A549 treated with RU486 at 1 μM for 4 hours (cell line): ENCODE measurements at places on chromosomes 3 and 15. TPM values are rescaled to one million over a fixed set of nuclear protein-coding genes. Genes with fewer than 3 reads are reported as not detected.

The CLDN11 gene
- 0.09 to 0.30 TPM (median 0.12 TPM) in 4 of 5 replicates, not detected in the other for total RNA-seq

The SLC22A14 gene
- 0.11 TPM in 1 of 5 replicates, not detected in the others for total RNA-seq

The SLC7A14 gene
- not detected in 5 replicates for total RNA-seq

The CCDC33 gene
- 5.2 to 7.0 TPM (median 6.0 TPM) in 5 replicates for total RNA-seq

The SCG5 gene
- 2.0 to 3.1 TPM (median 2.5 TPM) in 5 replicates for total RNA-seq

The ZPLD1 gene
- total RNA-seq = 0.08 TPM in 1 of 5 replicates, not detected in the others

The P2RY1 gene
- total RNA-seq = 0.31 to 0.49 TPM (median 0.35 TPM) in 5 replicates

The ITIH1 gene
- not detected in 5 replicates for total RNA-seq

The PAQR9 gene
- 2.6 to 4.3 TPM (median 3.7 TPM) in 5 replicates for total RNA-seq

The CYP1A2 gene
- total RNA-seq = not detected in 5 replicates

The ACVR2B gene
- 1.8 to 3.2 TPM (median 3.0 TPM) in 5 replicates for total RNA-seq

The CCDC39 gene
- not detected in 5 replicates for total RNA-seq

The CASR gene
- total RNA-seq = not detected in 5 replicates

The IFRD2 gene
- total RNA-seq = 73.1 to 92.6 TPM (median 90.1 TPM) in 5 replicates

The PRICKLE2 gene
- total RNA-seq = 1.5 to 2.6 TPM (median 2.3 TPM) in 5 replicates

The CHRNB4 gene
- total RNA-seq = 0.67 to 1.5 TPM (median 0.77 TPM) in 5 replicates

The DOCK3 gene
- total RNA-seq = 0.27 to 0.39 TPM (median 0.34 TPM) in 5 replicates

The MESP1 gene
- 2.1 to 6.8 TPM (median 6.1 TPM) in 5 replicates for total RNA-seq

The TNNC1 gene
- 1.2 to 1.6 TPM (median 1.3 TPM) in 5 replicates for total RNA-seq

The NTRK3 gene
- total RNA-seq = 15.9 to 26.2 TPM (median 21.7 TPM) in 5 replicates

The GABRR3 gene
- total RNA-seq = not detected in 5 replicates

The GPX1 gene
- 247 to 313 TPM (median 296 TPM) in 5 replicates for total RNA-seq
